ENCODE measurements at places on chromosomes 5 and 9.

DNA sequence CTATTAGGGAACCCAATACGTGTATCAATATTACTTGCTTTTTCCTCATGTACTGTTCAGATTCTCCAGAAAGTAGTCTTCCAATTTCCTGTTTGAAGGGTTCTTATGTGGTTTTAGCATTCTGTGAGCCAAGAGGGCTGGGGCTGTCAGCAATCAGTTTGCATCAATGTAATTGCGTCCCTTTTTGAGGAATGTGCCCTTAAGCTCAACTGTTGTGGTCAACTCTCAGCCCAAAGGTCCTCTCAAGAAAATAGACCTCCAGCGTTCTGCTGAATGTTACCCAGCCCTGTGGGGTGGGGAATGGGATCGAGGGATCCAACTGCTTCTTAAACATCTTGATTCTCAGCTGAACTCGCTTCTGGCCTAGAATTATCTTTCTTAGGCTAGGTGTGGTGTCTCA, 43.8 kb upstream of the CDK20 start:
- no peak for DNase-seq

DNA sequence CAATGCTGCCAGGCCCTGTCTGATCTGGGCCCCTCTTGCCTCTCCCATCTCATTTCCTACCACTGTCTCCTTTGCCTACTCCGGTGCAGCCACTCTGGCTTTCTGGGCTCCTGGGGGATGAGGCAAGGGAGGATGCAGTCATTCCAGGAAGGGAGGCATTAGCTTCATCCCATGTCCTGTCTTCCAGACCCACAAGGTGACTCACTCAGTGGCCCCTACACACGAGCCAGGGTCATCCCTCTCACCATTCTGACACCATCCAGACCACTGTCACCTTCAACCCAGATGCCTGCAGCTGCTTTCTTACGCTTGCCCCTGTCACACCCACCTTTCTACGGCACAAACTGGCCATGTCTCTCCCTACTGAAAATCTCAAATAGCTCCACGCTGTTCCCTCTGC, 19.1 kb downstream of the ACSL6 start:
- DNase-seq: no peak

DNA sequence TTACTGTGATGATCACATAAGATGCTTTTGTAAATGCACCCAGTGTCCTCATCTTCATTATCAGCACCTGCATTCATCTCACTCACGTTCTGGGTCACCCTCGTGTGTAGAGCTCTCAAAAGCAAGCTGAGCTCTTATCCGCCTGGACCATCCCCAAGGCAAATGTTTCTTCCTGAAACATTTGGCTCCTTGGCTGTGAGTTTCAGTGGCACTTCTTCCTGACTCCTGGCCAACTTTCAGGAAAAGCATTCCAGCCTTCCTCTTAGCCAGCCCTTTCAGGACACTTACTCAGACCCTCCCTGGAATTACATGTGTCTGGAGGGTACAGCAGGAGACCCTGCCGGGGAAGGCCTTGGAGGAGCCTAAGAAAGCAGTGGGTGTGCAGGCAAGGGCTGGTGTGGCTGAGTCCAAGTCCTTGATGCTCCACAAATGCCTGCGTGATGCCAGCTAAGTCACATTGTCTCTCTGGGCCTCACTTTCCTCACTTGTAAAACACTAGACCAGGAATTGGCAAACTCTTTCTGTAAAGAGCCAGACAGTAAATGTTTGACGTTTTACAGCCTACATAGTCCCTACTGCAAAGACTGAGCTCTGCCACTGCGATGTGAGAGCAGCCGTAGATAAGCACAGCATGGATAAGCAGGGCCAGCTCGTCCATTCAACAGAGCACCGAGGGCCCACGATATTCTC, 72.1 kb downstream of the PDE6A start:
- DNase-seq: no peak

DNA sequence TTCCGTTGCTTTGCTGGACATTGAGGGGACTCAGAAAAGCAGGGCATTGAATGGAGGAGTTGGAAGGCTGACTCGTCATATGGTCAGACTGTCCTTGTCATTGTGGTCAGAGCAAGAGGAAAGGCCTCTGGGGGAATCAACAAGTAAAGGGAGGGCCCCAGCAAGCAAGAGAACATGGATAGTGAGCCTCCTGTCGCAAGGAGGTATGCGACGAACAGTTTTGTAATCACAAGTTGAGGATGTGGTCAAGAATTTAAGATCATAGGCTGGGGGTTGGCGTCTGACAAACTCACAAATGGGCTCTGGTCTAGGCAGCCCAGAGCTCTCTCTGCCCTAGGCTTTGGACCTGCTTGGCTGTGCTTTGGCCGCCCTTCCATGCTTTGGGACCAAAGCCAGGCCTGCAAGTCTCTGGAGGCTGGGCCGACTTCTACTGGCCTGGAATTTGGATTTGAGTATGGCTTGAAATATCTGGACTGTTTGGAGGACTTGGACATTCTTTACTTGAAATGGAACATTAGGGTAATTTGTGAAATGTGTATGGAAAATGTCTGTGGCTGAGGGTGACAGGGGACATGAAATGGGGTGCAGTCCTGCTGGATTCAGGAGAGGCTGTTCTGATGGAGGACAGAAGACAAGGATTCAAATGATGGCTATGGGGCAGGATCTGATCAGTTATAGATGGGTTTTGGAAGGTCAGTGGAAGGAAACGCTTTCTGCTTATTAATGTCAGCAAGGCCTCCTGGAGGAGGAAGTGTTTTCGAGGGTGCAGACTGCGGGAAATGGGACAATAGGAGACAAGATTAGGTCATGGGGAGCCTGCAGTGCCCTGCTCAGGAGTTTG, 19.2 kb upstream of the NDST1 start:
- DNase-seq: no peak

DNA sequence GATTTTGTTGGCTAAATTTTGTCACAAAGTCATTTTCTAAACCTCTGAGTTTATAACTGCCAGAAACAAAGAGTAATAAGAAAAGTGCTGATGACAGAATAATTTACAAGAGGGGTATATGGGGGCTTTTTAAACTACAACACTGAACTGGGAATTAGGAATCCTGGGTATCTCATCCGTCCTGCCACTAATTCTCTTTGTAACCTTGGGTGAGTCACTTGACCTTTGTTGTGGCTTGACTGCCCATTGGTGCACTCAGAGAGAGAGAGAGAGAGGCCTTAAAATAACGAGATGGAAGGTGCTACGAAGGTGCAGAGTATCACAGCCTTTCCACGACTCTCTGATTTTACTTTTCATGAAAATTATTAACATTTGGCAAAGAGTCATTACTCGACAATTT, 130.3 kb upstream of the CNTLN start:
- DNase-seq: no peak

DNA sequence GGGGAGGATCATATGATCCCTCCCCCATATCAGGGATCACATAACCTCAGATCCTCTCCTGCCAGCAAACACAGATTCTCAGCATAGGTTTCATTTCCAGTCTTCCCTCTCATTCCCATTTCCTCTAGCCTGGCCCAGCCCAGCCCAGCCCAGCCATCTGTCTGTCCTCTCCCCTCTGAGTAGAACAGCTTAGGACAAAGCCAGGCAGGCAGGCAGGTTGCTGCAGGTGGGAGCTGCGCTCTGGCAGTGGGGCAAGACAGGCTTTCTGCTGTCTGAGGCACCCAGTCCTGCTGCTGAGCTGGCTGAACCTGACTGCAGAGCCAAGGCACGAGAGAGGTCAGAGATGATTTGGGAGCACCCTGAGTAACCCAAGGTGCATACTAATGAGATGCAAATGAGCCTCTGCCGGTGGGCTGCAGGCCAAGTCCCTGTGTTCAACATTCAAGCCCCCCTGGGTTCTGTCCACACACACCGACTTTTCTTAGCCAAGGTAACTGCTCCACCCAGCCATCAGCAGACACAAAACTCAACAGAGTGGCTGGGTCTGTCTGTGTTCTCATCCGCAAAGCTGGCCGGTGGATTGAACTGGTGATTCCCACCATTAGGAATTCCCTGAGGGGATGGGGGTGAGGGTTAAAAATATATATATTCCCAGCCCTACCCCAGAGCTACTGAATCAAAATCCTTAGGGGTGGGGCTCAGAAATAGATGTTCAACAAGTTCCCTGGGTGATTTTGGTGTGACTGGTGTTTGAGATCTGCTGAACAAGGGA, 9.1 kb downstream of the FAT2 start:
- DNase-seq: peak; percentile 78

- DNase-seq: no peak
Observed at GRCh38 chr9:33453286-33453860, 6.0 kb upstream of the AQP3 start.

DNA sequence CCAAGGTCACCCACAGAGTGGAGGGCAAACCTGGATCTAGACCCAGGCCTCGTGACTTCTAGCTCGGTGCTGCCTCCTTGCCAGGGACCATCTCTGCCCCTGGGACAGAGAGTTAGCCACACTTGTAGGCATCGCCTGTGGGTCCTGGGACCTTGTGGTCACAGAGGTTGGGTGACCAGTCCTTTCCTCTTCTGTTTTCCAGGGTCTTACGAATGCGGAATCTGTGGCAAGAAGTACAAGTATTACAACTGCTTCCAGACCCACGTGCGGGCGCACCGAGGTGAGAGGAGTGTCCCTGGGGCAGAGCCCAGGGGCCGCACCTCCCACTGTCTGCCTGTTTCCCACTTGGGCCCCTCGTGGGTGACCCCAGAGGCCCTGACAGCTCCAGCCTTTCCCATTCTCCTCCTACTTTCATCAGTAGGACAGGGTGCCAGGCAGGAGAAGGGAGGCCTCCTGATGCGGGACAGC, 76.3 kb downstream of the AMBP start:
- DNase-seq: no peak

DNA sequence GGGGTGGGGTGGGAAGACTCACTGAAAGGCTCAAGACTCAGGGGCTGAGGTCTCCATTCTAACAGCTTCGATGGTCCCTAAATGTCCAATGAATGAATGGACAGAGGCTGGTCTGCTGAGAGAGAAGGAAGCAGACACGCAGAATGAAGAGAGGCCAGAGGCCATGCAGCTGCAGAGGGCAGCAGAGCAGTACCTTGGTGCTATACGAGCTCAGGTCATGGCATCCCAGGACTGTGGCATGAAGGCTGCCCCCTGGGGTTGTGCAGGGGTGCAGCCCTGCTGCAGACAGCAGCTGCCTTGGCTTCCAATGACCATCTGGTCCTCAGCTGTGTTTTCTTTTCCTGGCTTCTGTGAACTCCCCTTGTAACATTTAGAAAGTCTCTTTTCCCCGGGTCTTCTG, 15.2 kb upstream of the CORO2A start:
- DNase-seq: no peak

- no peak for DNase-seq
Observed at GRCh38 chr5:129228577-129228976, 134.0 kb downstream of the ISOC1 start.

- no peak for DNase-seq
Observed at GRCh38 chr9:35364817-35365585, 124.9 kb upstream of the RUSC2 start.

- DNase-seq: no peak
Observed at GRCh38 chr9:136186386-136186785, 18.5 kb downstream of the LHX3 start.

DNA sequence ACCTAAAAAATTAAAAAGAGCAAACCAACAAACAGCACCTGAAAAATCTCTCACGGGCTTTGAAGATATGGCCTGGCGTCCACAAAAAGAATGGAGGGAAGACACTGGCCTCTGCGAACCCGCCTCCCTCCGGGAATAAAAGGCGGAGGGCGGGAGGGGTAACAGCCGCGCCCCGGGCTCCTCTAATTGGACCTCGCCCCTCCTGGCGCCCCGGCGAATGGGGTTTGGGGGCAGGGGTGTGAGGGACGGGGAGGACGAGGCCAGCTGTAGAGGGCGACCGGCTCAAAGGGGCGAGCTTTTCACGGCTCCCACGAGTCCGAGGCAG, 753 bp downstream of the FANCC start:
- DNase-seq: peak; percentile 93

DNA sequence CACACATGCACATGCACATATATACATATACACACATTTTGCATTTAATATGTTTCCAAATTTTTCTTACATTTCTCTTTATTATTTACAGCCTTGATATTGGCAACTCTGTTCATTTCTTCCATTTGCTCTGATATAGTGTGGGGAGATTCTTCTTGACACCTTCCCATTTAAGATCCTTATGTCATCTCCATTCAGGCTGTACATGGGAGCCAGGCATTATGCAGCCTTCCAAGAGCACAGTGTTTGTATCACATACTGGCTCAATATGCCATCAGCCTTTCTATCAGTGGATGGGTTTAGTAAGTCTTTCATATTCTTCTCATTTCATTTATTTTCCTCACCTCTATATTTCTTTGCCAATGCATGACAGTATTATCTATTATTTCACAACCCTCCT, 372.3 kb upstream of the FTMT start:
- DNase-seq: no peak

DNA sequence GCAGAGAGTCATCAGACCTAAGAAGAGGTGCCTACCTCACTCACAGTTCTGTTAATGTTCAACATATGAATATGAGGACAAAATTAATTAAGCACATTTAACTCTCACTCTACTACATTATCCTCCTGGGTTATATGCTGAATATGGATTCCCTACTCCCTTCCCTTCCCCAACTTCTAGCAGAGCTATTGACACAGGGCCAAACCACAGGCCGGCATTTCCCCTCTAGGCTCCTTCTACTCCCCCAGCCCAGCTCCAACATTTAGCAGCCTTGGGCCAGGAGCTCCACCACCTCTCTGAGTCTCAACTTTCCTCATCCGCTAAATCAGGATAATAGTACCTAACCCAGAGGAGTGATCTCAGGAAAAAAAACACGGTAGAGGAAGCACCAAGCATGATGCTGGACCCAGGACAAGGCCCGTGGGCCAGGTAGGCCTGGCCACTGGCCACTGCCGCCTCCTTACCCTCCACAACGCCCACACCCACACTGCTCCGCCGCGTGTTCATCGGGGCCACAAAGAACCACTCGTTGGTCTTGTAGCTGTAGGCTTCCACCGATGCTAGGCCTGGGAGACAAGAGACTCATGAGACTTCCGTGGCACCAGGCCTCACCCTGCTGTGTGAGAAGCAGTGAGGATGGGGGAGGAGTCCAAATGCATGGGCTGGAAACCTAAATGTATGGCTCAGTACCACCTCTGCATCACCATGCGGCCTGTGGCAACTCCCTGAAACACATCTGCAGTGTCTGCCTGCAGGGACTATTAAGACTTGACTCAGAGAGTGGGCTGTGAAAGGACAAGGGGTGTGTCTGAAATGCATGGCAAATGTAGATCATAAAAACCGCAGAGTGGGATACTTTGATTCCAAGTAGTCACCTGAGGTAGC, 98.8 kb downstream of the KLHL3 start:
- no peak for DNase-seq

DNA sequence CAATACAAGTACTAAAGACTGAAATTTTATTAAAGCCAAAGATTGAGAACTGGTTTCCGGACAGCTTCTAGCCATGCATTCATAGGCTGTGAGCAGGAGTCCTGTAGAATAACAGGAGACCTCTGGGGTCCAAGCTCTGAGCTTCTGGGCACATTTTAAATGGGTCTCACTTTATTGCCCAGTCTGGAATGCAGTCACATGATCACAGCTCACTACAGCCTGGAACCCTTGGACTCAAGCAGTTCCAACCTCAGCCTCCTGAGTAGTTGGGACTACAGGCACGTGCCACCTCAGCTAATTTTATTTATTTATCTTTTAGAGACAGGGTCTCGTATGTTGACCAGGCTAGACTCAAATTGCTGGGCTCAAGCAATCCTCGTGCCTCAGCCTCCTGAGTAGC, 15.4 kb downstream of the CDKN2AIPNL start:
- DNase-seq: no peak
